ENCODE measurements at places on chromosomes 6 and 20.

- DNase-seq, result no peak
These were observed 26.1 kb downstream of the NCOA7 start for GRCh38 chr6:125816828-125817280.

- no peak for DNase-seq
These were observed 16.6 kb downstream of the SNRPC start for GRCh38 chr6:34773916-34774315.

GRCh38 chr6:113102761-113103160 lies 754.4 kb upstream of the MARCKS start:
- peak; percentile 18 for DNase-seq

DNA sequence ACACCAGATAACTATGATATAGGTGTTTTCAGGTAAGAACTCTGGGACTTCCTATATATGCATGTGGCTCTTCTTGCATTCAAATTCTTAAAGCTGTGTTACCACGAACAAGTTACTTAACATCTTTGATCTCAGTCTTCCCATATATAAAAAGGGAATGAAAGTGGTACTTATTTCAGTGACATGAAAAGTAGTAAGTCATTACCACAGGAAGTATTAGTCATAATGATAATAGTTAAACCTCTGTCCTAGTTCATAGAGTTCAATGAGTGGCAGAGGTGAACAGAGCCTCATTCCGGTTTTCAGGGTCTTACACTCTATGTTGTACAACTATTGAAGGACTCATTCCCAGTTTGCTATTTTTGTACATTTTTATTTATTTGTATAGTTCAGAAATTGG lies 237.0 kb downstream of the NKAIN2 start:
- no peak for DNase-seq

DNA sequence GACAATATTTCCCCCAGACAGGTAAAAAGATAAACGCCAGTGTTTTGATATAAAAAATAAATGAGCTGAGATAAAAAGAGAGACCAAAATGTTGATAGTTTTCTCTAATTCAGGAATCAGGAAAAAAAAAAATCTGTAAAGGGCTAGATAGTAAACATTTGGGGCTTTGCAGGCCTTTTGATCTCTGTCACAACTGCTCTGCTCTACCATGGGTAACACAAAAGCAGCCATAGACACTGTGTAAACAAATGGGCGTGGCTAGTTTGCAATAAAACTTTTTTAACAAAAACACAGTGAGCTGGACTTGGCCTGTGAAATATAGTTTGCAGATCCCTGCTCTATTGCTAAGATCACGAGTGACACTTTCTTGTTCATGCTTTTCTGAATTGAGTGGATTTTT lies 219.1 kb upstream of the STXBP5 start:
- no peak for DNase-seq

DNA sequence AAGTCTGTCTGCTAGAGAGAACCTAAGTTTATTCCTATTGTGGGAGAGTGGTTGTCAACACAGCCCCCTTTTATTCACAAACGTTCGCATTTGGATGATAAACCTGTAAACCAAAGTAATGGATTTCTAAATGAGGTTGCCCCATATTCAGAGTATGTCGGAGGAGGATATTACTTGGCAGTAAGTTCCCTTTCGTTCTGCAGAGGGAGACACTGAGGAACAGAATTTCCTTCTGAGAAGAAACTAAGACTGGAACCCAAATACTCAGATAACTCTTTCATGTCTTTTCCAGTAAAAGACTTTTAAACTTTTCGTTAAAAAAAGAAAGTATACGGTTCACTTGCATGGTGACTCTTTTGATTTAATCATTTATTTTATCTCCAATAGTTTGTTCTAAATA lies 754.6 kb upstream of the MMS22L start:
- DNase-seq, result no peak

DNA sequence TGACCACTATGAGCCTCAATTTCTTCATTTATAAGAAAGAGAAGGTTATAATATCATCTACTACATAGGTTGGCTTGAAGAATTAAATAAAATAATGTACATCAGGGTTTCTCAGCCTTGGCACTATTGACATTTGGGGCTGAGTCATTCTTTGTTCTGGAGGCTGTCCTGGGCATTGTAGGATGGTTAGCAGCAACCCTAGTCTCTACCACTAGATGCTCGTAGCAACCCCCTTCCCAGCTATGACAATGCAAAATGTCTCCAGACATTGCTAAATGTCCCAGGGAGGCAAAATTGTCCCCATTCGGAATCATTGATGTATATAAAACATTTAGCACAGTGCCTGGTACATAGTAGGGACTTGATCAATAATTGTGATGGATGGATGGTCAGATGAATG lies 152.1 kb downstream of the KHDC1L start:
- no peak for DNase-seq

DNA sequence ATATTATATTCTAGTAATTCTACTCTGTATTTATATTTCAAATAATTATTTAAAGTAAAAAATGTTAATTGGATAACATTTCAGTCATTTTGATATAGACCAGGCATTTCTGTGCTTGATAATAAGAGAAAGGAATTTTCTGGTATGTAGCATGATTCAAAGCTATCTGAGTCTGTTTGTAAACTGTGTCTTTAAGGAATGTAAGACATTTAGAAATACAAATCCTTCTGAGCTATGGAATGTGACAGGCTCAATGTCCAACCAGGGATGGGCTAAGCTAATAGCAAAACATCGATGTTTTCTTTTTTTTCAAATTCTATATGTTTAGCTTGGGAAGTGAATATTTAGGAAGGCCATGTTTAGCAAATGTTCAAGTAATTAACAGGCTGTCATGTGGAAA lies 41.5 kb upstream of the FAM83B start:
- DNase-seq, result no peak
